ENCODE measurements at places on chromosomes 2 and 18. TPM values are rescaled to one million over a fixed set of nuclear protein-coding genes. Genes with fewer than 3 reads are reported as not detected.

DNA sequence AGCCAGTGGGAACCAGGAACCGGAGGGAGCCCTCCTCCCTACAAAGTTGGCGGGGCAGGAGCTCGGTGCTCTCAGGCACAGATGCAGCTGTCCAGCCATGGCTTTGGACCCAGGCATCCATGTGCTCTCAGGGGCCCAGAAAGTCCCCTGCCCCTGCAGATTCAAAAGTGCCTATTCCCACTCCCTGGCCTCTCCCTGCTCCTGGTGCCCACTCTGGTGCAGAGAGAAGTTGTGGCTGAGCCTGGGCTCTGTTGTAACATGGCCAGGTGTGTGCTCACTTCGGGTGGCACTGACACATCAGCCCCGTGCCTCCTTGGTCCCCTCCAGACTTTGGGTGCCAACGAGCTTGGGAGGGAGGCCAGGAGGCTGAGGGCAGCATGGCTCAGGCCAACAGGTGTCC, 315.8 kb upstream of the KYNU start:
- no peak for DNase-seq

GRCh38 chr2:130336150-130336876, 6.4 kb upstream of the IMP4 start:
- DNase-seq: no peak

DNA sequence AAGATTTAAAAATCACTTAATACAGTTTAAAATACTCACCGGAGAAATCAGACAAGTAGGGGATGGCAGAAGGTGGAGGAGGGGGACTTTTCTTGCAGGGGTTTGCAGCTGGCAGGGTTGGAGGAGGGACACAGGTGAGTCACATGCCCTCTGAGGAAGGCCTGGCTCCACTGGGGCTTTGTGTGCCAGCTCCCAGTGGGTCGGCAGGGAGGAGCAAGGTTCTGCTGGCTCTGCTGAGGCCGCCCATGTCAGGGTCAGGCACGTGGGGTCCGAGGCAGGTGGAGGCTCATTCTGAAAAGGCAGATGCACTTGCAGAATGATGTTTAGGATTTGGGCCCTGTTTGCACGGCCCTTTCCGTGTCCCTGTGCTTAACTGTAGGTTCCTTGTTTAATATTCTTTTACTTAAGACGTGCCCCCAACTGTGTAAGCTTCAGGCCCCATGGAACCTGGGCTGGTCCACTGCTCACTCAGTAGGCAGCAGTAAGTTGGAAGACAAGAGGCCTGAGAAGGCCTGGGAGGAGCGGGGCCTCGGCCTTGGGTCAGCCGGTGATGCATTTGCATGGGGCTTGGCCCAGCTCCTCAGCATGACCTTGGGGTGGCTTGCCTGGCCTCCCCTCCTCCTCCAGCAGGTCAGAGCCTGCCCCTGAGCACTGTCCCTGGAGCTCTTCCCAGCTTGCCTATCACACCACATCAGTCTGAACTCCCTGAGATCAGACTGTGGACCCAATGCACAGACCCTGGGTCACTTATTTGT, 141.0 kb downstream of the GLI2 start:
- DNase-seq: no peak

CFC1B gene
- total RNA-seq: not detected

- no peak for DNase-seq
Observed at GRCh38 chr2:188517549-188518215, 226.0 kb downstream of the GULP1 start.

TSPYL6 gene
- total RNA-seq: not detected

GRCh38 chr2:66467718-66468117, 32.8 kb downstream of the MEIS1 start:
- DNase-seq: no peak

DNA sequence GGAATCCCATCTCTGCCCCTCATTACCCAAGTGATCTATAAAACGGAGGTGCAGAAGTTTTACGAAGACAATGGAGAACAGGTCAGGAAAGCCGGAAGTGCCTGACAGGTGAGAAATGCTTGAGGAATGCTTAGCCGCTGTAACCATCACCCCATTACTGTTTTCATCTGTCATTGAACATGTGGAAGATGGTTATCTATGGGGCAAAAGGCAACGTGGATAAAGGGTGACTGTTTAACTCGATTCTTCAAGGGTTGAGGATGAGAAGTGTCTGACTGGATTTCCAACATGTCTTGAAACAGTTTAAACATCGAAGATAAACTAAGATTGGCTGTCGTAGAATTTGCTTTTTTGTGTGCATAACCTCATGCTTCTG, 17.3 kb downstream of the HK2 start:
- DNase-seq: no peak

GRCh38 chr18:48861181-48861708, 89.5 kb downstream of the SMAD7 start:
- DNase-seq: no peak

- no peak for DNase-seq
Observed at GRCh38 chr18:11909591-11910026, 1.5 kb upstream of the MPPE1 start.

DNA sequence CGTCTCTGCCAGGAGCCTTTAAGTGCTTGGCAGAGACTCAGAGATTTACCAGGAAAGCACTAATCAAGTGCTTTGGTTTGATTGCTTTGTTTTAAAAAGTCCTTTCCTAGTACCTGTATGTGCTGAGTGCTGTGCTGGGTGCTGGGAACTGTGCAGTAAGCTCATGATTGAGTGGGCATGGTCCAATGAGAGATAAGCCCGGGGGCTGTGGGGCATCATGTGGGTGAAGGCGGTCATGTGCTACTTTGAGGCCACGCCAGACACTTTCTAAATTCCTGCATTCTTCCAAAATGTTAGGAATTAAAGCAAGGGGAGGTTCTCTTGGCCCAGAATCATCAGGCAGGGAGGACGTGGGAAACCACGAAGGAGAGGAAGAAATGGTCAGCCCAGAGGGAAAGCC, 109.0 kb downstream of the ACAA2 start:
- DNase-seq: no peak

MRO gene
- total RNA-seq: not detected

SESTD1 gene
- 10.4 TPM for total RNA-seq

DNA sequence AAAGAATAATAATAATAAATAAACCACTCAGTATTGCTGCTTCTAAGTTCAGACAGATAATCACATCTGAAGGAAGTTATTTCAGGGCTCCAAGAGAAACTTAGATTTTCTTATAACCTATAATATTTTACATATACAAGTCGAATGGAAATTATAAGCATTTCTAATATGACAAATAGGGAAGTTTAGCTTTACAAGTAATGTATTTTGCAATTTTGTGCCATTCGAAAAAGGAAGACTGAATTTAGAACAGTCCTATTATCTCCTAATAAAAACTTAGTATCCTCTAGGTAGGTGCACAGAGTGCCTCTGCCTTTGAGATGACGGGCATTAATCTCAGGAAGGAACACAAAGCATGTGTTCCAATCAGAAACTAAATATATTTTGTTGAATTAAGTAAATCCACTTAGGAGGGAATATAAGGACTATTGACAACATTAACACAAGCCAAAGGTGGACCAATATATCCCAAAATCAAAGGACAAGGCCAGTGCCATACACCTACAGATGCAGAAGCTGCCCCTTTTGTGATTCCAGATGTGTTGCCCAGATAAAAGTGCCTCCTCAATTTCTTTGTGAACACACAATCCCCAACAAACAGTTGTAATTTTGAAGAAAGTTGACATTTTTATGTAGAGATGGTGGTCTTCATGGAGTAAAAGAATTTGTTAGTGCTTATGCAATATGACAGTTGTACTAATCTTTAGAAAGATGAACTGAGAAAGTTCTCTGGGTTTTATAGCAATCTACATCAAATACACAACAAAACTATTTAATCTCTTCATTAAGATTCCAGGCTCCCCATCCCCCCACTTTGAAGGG, 36.6 kb downstream of the PTCD3 start:
- DNase-seq: no peak

DNA sequence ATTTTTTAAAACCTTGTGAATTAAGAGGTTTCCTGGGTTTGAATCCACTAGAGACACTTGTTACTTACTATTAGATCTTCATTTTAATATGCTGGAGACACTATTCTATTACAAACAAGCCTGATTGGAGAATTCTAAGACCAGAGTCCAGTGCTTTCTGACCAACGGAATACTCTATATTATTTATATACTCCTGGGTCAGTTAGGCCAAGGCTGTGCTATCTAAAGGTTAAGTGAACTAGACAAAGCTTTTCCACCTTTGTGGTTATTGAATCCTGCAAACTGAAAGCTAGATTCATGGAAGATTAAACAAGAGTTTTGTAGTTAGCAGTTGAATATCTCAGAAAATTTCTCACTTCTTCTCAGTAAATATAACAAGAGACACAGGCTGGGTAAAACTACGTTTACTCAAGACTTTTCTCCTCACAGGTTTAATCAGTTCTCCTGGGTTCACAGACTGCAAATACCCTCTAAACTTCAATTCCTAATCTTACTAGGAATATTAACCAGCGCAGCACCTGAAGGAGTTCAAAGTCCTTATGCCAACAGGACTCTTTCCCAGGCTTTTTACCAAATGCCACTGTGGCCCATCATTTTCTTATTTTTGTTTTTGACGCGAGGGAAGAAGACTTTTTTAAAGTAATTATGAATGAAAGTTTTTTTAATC, 66.4 kb downstream of the COL4A4 start:
- DNase-seq: no peak

GNAL gene
- not detected for total RNA-seq

RNF152 gene
- 0.23 TPM for total RNA-seq

OXER1 gene
- not detected for total RNA-seq

- DNase-seq: no peak
Observed at GRCh38 chr2:47015206-47015605, 99.6 kb upstream of the MCFD2 start.

GRCh38 chr18:42620657-42621056, 494.8 kb downstream of the RIT2 start:
- DNase-seq: no peak

GRCh38 chr18:46716827-46717226, 40.0 kb downstream of the ST8SIA5 start:
- DNase-seq: no peak

DNA sequence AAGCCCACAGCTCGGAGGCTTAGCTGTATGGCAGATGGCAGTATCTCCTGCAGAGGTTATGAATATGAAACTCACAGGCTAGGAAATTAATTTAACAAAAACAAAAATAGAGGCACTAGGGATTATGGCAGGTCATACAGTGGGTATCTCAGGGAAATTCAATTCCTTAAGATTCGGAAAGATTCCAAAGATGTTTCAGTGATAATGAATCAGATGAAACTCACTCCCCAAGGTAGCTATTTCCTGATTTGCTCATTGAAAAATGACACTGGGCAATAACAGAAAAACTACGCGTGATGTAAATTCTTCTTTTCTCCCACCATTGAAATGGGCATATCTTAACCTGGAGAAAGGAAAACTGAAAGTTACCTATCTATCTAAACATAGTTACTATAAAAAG, 414.1 kb downstream of the STK39 start:
- no peak for DNase-seq

CXCR4 gene
- total RNA-seq: 288 TPM

FOXI3 gene
- total RNA-seq: not detected

POTEI gene
- not detected for total RNA-seq

METTL21A gene
- 24.0 TPM for total RNA-seq

DNA sequence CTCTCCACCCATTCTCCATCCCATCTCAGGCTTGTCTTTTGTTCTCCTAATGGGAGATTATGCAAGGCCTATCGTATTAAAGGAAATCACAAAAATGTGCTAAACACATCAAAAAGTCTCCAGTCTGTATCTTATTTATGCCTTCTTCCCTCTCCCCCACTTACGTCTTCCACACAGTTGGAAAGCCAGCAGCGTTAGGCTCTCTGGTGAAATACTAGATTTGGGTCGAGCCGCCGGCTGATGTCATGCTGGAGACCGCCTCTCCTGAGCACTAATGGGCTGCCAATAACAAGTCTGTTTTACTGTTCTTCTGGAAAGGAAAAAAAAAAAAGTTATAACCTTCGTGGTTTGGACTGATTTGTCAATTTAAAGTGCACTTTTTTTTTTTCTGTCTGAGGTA, 182.7 kb upstream of the SIX2 start:
- no peak for DNase-seq

KLF11 gene
- total RNA-seq: 7.1 TPM

STON1 gene
- total RNA-seq: 2.4 TPM

- DNase-seq: no peak
Observed at GRCh38 chr18:3486512-3486911, 36.5 kb downstream of the TGIF1 start.

- DNase-seq: no peak
Observed at GRCh38 chr2:118319271-118319684, 231.0 kb downstream of the INSIG2 start.

- no peak for DNase-seq
Observed at GRCh38 chr2:134386310-134386709, 132.4 kb downstream of the MGAT5 start.

SERPINB2 gene
- total RNA-seq: 2.3 TPM

GALNT13 gene
- 0.26 TPM for total RNA-seq

MBD5 gene
- 49.8 TPM for total RNA-seq

GRCh38 chr18:68507781-68508180, 207.1 kb downstream of the TMX3 start:
- no peak for DNase-seq

DNA sequence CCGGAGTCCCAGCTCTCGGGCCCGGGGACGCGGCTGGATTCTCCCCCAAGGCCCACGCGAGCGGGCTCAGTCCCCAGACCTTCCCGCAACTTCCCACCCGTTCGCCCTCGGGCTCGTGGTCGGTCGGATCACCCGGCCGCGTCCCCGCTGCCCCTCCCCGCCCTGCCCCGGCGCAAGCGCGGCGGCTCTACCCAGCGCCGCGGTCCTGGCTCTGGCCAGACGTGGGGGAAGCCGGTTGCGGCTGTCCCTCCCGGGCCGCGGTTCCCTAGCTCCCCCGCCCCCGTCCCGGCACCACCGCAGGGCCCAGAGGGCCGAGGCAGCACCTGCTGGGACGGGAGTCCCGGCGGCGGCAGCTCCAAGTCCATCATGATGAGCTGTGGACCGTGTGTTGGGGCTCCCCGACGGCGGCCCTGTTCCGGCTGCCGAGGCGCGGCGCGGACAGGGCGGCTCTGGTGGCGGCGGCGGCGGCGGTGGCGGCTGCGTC, 276 bp downstream of the NFE2L2 start:
- no peak for DNase-seq

All from activated naive CD8-positive, alpha-beta T cell treated with anti-CD3 and anti-CD28 coated beads, Interleukin-2, amount 10 ng/mL, durations not matched to agents 7 days and 5 days (primary cell).